ENCODE measurements at places on chromosomes 7 and 10. TPM values are rescaled to one million over a fixed set of nuclear protein-coding genes. Genes with fewer than 3 reads are reported as not detected.

DNA sequence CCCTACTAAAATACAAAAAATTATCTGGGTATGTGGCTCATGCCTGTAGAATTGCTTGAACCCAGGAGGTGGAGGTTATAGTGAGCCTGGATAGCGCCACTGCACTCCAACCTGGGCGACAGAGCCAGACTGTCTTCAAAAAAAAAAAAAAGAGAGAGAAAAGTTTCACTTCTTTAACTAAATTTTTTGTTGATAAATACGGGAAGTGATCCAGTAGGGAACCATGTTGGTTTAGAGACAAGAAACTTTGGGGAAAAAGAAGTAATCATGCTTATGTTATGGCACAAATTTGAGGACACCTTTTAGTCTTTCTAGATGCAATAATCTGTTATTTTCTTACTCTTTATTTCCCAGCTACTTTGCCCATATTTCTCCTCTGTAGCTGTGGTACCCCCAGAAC lies 309.7 kb downstream of the TYW1 start:
- H3K4me3 ChIP-seq: no peak overlapping the region
- H3K4me1 ChIP-seq: peaks cover 20% of the 10 kb centered on the region
- no peak overlapping the region for H3K27ac ChIP-seq
- no peaks in the 10 kb centered on the region for H3K27me3 ChIP-seq
- H3K36me3 ChIP-seq: peaks cover 45% of the 10 kb centered on the region

- no peak overlapping the region for H3K27ac ChIP-seq
- H3K4me3 ChIP-seq: no peak overlapping the region
- H3K27me3 ChIP-seq: peaks cover 1% of the 10 kb centered on the region
- H3K4me1 ChIP-seq: no peaks in the 10 kb centered on the region
- no peak for DNase-seq
Observed at GRCh38 chr10:71236286-71236685, 23.9 kb downstream of the UNC5B start.

DNA sequence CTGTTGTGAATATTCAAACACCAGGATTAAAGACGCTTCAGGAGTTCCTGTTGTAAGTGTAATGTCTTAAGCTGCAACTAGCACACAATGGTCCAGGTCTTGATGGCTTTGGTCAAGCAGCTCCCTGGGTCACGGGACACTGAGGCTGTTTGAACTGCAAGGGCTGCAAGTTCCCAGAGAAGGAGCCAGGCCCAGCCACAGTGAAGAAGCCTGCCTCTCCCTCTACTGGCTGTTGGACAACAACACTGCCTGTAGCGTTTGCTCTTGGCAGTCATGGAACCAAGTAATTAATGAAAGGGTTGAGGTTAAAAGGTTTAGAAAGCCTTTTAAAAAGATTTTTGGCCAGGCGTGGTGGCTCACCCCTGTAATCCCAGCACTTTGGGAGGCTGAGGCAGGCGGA lies 31.9 kb upstream of the GUSB start:
- H3K4me1 ChIP-seq: no peaks in the 10 kb centered on the region
- DNase-seq: no peak
- peaks cover 2% of the 10 kb centered on the region for H3K27me3 ChIP-seq

ALDH18A1 gene
- total RNA-seq: 60.4 TPM

PCGF6 gene
- total RNA-seq: 13.0 TPM

OIT3 gene
- not detected for total RNA-seq
